ENCODE measurements at places on chromosomes 2 and 18. TPM values are rescaled to one million over a fixed set of nuclear protein-coding genes. Genes with fewer than 3 reads are reported as not detected.

- no peak for DNase-seq
- H3K4me1 ChIP-seq = no peaks in the 10 kb centered on the region
- H3K27me3 ChIP-seq = no peaks in the 10 kb centered on the region
- no peak overlapping the region for H3K27ac ChIP-seq
- no peak overlapping the region for H3K4me3 ChIP-seq
Observed at GRCh38 chr2:58620896-58621295, 379.8 kb upstream of the FANCL start.

- no peak overlapping the region for H3K27ac ChIP-seq
- no peaks in the 10 kb centered on the region for H3K36me3 ChIP-seq
- no peak for DNase-seq
Observed at GRCh38 chr2:150418916-150419315, 68.6 kb downstream of the RND3 start.

GRCh38 chr2:179814050-179814449 is 47.4 kb downstream of the ZNF385B start:
- no peak overlapping the region for H3K4me3 ChIP-seq
- no peaks in the 10 kb centered on the region for H3K4me1 ChIP-seq
- DNase-seq = no peak
- no peaks in the 10 kb centered on the region for H3K36me3 ChIP-seq

GRCh38 chr2:235350234-235350633 is 143.6 kb upstream of the AGAP1 start:
- no peak overlapping the region for H3K27ac ChIP-seq
- H3K4me3 ChIP-seq = no peak overlapping the region
- no peaks in the 10 kb centered on the region for H3K4me1 ChIP-seq
- no peak for DNase-seq
- no peaks in the 10 kb centered on the region for H3K27me3 ChIP-seq

- peaks cover 2% of the 10 kb centered on the region for H3K4me1 ChIP-seq
- DNase-seq = no peak
- no peaks in the 10 kb centered on the region for H3K36me3 ChIP-seq
- no peak overlapping the region for H3K4me3 ChIP-seq
Observed at GRCh38 chr2:65420712-65421431, 11.5 kb downstream of the SPRED2 start.

Gene SEMA4F
- 6.4 TPM for total RNA-seq

Gene CTAGE1
- not detected for total RNA-seq

Gene ITGB6
- total RNA-seq = not detected

Gene SRD5A2
- 7.0 TPM for total RNA-seq
